ENCODE measurements at places on chromosomes 4 and X.

GRCh38 chr4:2059046-2059725 lies at the start of gene NAT8L:
TSS of gene NAT8L (plus strand) at chr4:2059327. CDS start at chr4:2059512, 185 bp downstream.
- DNase-seq, result no peak

DNA sequence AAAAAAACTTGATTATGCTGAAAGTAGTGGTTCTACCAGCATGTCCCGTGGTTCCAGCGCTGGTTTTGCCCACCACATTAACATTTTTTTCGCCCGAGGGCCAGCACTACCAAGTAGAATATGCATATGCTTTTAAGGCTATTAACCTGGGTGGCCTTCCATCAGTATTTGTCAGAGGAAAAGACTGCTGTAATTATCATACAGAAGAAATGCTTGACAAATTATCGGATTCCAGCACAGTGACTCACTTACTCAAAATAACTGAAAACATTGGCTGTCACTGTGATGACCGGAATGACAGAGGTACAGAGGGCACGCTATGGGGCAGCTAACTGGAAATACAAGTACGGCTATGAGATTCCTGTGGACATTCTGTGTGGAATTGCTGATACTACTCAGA lies 34.6 kb downstream of the PRPS2 start:
- DNase-seq, result no peak

GRCh38 chr4:1833307-1834046 lies 22.5 kb downstream of the LETM1 start:
- DNase-seq, result no peak

GRCh38 chr4:4415806-4416805 lies 29.2 kb downstream of the NSG1 start:
- no peak for DNase-seq

GRCh38 chrX:98141466-98141865 lies 1257.8 kb downstream of the RPA4 start:
- DNase-seq, result no peak

- DNase-seq, result no peak
These were observed 67.1 kb downstream of the DTHD1 start for GRCh38 chr4:36348403-36348938.

DNA sequence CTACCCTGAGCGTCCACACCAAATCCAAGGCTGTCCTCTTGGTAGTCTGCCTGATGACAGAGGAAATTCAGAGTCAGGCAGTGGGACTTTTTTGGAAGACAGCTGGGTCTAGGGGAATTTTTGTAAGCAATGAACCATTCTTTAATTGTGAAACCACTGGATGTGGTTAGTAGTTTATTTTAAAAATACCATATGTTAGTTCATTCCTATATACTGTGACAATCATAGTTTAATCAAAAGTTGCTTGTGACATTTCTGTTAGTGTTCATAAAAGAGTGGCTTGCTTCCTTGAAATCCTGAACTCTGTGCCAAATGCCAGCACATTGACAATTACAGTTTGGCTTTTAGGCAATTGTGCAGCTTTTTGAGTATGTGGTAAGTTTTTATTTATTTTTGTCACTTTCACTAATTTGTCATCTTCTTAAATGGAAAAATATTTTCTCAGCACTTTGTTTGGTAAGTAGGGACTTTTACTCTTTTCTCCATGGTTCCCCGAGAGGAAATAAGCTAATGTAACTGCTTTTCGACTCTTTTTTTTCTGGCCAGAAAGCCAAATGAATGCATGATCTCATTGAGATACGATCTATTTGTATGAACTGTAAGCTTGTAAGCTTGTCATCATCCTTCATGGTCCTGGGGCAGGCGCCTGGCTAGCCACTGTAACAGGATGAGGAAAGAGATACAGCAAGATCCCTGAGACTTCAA lies 72.6 kb upstream of the SLC4A4 start:
- DNase-seq, result no peak

- DNase-seq, result no peak
These were observed 220.1 kb upstream of the PSAPL1 start for GRCh38 chr4:7654550-7655445.

DNA sequence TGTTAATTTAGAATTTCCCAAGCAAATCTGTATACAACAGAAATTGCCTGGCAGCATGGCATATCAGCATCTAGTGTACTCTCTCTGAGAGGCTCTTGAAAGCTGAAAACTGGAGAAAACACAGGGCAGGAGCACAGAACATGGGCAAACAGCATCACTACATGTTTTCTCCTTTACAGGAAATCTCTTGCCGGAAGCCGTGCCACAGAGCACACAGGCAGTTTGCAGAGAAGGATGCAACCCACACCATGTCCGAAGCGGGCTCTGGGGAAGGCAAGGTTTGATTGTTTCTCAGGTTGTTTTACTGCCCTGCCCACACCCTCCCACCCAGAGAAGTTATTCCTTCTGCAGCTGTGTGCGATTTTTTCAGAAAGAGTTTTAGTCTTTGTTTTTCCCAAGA lies 41.1 kb upstream of the FAM9C start:
- DNase-seq, result peak; percentile 22

DNA sequence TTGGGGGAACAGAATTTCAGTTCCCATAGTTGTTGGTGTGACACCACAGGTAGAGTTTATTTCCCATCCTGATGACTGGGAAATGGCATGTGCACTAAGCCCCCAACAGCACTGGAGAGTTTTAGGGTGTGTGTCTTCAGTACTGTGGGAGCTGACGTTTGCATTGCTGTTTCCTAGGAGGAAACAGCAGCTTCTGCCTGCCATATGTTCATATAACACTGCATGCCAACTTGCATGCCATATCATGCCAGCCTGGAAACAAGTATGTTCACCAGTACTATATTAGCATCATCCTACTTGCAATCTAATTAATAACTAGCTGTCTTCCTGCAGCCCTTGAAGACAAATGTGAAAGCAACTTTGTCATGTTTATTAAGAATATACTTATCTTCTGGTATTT lies 58.2 kb downstream of the NAA11 start:
- DNase-seq, result no peak

GRCh38 chr4:183241721-183242151 lies 78.3 kb downstream of the CLDN22 start:
- DNase-seq, result no peak

DNA sequence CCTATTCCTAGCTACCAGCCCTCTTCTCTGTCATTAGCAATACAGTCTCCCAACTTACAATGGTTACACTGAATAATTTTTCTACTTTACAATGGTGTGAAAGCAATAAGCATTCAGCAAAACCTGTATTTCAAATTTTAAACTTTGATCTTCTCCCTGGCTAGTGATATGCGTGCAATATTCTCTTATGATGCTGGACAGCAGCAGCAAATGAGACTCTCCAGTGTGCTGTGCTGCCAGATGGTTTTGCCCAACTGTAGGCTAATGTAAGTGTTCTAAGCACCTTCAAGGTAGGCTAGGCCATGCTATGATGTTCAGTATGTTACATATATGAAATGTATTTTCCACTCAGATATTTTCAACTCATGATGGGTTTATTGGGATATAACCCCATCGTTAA lies 5.9 kb upstream of the GAR1 start:
- DNase-seq, result no peak

- no peak for DNase-seq
These were observed 70.9 kb upstream of the MSX1 start for GRCh38 chr4:4788573-4788972.

DNA sequence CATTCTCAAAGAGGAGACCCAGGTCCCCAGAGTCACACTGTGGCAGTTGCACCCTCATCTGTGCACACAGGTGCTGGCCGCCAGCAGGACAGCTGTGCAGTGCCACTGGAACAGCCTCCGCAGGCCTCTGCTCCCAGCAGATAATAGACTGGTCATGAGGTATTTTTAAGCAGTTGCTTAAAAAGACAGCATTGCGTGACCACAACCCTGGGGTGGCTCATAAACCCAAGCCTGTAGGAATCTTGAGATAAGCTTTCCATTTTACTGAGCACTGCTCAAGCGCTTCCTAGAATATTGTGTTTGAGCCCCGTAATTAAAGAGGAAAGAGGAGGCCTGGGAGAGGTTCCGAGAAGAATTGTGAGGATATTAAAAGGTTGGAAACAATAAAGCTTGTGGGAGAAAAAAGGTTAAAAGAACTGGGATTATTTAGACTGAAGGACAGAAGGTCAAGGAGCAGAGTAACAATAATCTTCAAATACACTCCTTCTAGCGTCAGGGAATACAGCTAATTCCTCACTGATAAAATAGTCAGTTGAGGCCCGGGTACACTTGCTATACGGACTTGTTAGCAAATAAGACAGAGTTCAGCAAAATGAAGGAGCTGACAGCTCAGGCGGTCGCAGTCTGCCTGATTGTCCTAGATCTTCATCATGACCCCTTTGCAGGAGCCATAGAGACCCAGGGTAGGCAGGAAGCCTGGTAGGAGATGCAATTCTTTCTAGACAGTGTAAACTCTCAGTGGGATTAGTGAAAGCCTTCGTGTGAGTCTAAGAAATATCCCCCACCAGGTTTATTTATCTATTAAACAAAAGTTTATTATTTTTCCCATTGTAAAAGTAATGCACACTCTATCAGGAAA lies 86.2 kb upstream of the KIT start:
- no peak for DNase-seq

GRCh38 chrX:14022019-14022418 lies 7.7 kb downstream of the GEMIN8 start:
- no peak for DNase-seq

GRCh38 chr4:178185517-178185916 lies 743.3 kb upstream of the AGA start:
- DNase-seq, result no peak

- no peak for DNase-seq
These were observed 281.6 kb downstream of the SLC7A11 start for GRCh38 chr4:137960371-137961050.

DNA sequence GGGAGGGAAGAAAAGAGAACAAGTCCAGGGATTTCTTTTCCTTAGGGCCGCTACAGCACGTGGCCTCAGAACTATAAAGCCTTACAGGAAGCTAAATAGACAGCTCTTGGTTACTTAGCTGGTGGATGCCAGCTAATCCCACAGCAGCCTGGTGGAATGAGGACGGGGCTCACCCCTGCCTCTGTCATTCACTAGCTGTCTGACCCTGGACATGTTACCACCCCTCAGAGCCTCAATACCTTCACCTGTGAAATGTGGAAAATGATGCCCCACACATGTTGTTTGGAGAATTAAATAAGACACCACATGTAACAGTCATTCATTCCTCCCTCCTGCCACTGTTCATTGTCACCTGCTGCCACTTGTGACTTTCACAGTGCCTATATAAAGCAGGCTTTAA lies 15.7 kb downstream of the CCKAR start:
- DNase-seq, result no peak

GRCh38 chrX:25014366-25014838 lies 1.4 kb downstream of the ARX start:
- no peak for DNase-seq

- no peak for DNase-seq
These were observed 4.3 kb downstream of the SOWAHD start for GRCh38 chrX:119762718-119763117.

- no peak for DNase-seq
These were observed 187.0 kb upstream of the PPARGC1A start for GRCh38 chr4:24076811-24077210.

DNA sequence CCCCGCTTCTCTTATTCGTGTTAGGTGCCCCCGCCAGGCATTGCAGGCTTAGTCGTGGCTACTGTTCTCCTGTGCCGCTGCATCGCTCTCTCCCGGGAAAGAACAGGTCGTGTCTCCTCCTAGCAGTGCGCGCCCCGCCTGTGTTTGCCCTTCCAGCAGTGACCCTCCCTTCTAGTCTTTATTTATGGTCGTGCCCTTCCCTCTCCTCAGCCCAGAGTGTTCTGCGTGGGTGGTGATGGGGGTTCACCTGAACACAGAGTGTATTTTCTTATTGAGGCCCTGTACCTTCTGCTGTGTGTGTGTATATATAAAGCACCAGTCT lies 15.2 kb downstream of the USP11 start:
- no peak for DNase-seq

GRCh38 chr4:23105759-23106370 lies 413.1 kb downstream of the GBA3 start:
- no peak for DNase-seq

GRCh38 chr4:55530691-55531090 lies 16.0 kb downstream of the CLOCK start:
- no peak for DNase-seq

DNA sequence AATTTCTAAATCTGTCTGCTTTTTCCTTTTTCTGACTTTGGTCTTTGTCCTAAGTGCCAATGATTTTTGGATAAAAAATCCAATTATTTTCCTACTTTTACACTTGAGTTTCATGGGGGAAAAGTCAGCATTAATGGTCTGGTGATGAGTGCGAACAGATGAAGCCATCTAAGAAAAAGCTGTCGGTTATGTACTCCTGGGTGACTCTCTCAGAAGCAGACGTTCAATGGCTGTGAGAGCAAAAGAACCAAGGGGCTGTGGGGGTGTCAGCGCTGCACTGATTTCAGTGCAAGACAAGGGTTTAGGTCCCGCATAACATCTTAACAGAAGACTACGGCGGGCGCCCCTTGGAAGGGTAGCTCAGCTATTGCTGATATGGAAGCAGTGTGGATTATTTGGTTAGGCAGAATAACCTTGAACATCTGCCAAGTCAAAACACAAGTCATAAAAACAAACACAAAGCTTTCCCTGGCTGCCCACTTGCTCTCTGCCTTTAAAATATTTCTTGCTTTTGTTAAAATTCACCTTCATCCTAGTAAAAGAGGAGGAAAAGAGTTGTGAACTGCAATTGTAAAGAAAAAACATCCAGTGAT lies 240.5 kb downstream of the MAML3 start:
- no peak for DNase-seq

DNA sequence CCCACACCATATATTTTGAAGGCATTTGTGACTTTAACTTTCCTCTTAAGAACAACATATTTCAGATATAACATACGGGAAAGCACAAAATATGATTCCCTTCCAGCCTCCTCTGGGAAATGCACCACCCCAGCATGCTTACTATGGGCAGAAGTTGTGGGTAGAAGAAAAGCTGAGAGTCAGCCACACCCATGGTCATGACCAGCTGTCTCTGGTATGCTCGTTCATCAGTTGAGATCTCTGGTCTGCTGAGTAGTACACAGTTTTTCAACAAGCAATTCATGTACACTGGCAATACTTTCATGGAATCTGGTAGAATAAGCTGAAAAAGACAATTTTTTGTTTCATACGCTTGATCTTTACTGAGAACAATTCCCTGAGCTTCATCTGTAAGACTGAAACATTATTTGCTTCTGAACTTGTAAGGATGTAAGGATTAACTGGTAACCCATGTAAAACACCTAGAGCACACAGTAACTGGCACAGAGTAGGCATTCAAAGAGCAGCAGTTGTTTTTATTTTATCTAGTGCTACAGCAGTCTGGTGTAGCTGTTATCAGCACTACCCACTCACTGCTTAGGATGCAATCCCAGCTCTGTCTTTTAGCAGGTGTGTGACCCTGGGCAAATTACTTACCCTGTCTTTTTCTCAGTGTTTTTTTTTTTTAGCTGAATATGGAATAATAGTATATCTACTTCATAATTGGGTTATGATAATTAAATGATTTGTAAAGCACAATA lies 47.6 kb downstream of the METTL14 start:
- no peak for DNase-seq

GRCh38 chr4:161291222-161291621 lies 872.6 kb downstream of the FSTL5 start:
- DNase-seq, result no peak

DNA sequence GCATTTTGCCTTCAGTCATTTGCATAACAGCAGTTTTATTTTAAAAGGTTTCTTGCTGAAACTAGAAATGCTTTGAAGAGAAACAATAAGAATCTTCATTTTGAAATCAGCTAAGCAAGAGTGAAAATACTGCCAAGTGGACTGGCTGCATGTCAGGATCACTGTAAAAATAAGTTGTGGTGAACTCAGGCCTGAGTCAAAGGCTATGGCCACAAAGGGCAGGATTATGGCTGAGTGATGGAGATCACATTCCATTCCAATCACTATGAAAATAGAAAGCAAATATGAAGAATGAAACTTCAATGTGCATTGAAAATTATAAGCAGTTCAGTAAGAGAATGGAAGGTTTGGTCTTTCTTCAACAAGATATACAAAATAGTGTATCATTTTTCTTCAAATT lies 224.5 kb downstream of the PCDH18 start:
- no peak for DNase-seq

Data from T follicular helper cell (primary cell).